ENCODE measurements at places on chromosomes 6 and 20.

- no peak for DNase-seq
Observed at GRCh38 chr6:148700741-148701311, 46.0 kb upstream of the UST start.

DNA sequence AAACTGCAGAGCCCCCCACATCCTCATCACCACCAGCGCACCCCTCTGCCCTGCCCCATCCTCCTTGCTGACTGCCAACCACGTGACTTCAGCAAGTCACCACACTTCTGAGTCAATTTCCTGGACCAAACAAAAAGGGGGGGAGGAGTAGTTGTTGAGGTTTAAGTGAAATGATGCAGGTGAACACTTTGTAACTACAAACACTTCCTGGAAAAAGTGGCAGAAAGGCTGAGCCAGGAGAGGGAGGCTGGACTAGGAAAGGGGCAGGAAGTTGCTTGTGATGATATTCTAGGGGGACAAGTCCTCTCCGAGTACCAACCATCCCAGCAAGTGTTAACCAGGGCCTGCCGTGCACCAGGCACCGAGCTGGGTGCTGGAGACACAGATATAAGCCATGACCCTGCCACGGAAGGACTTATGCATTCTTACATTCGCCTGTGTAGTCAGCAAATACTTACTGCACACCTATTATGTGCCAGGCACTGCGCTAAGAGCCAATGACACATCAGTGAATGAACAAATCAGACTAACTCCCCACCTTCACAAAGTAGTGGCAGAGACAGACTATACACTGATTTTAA, 67.3 kb downstream of the PREX1 start:
- DNase-seq, result no peak

DNA sequence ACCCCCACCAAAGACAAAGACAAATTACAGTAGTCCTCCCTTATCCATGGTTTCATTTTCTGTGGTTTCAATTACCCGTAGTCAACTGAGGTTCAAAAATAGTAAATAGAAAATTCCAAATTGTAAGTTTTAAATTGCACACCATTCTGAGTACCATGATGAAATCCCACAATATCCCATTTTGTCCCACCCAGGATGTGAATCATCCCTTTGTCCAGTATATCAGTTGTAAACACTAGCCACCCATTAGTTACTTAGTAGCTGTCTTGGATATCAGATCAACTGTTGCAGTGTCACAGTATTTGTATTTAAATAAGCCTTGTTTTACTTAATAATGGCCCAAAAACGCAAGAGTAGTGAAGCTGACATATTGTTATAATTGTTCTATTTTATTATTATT, 364.0 kb upstream of the ARID1B start:
- no peak for DNase-seq

DNA sequence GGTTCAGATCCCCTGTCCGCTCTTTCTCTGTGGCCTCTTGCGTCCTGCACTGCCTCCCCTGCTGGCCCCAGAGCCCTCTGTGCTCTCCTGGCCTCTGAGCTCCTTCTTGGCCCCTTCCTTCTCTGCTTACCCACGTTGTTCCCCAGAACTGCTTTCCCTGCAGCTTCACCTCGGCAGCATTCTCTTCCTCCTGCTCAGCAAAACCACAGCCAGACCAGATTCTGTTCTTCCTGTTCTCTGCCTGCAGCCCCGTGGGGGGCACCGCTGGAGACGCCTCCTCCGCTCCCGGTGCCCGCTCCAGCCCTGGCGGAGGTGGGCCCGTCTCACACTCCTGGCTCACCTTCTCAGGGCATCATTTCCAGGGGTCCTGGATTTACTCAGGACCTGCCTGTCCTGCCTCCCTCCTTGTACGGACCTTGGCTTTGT, 59.7 kb downstream of the TCP11 start:
- no peak for DNase-seq

DNA sequence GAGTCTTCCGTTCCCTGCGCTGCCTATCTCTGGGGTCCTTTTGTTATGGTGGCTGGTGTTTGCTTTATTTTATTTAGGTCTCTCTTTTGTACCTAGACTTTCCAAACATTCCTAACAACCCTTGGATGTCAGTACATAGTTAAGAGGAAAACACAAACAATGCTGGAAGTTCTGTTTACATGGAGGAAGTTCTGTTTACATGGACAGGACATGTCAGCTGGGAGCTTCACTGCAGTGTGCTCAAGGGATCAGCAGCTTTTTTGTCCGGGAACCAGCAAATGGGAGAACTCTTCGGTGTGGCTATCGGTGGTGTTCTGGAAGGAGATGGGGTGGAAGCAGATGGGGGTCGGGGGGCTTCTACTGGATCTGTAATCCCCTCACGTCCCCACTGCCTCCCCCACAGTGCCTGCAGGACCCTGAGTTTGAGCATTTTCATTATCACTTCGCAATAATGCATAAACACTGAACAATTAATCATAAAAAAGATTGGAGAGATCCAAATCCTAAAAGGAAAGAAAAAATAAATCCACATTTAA, 2.7 kb downstream of the SERPINB6 start:
- no peak for DNase-seq

- DNase-seq, result no peak
Observed at GRCh38 chr6:106773996-106774629, 144.7 kb downstream of the QRSL1 start.

DNA sequence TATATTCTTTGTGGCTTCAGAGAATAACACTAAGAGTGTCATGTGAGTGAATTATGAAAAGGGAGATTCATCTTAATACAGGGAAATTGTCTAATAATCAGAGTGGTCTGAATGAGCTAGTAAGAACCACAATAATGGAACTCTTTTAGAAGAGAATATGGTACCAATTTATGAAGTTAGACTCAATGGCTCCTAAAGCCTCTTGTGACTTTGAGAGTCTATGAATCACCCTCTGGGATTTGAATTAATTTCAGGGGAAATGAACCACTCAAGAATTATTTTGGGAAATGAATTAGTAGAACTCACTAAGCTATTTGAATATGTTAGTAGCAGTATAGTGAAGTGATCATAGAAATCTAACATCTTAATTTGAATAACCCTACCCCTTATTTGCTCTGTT, 14.3 kb downstream of the PCMT1 start:
- DNase-seq, result no peak

DNA sequence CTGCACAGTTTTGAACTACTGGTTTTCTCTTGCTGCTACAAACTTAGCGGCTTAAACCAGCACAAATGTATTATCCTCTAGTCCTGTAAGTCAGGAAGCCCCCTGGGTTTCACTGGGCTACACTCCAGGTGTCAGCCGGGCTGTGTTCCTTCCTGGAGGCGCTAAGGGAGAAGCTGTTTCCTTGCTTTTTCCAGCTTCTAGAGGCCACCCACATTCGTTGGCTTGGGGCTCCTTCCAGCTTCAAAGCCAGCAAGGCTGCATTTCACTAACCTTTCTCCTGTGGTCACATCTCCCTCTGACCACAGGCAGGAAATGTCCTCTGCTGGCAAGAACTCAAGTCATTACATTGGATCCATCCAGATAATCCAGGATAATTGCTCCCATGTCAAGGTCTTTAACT, 350.6 kb upstream of the PLCB4 start:
- DNase-seq, result no peak

- DNase-seq, result peak; percentile 98
Observed at GRCh38 chr20:3541887-3542721, 71.3 kb downstream of the ATRN start.

- DNase-seq, result peak; percentile 52
Observed at GRCh38 chr6:53433261-53433950, 84.7 kb upstream of the ELOVL5 start.

DNA sequence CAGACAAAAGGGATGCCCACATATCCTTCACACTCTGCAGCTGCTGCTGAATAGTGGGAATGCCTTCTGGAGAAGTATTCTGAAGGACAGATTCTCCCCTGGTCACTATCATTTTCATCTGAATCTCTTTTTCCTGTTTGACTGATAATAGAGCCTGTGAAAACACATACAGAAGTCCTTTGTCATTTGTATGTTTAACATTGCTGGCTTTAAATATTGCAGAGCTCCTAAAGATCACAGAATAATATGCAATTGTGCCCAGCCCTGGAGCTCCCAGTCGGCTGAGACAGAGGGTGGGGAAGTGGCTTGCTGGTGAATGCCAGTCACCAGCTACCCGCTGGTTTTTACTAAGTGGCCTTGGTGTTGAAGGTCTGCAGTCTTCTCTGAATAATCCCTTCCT, 272.3 kb downstream of the SYNE1 start:
- DNase-seq, result no peak

- DNase-seq, result no peak
Observed at GRCh38 chr6:162416831-162417537, 310.6 kb downstream of the PRKN start.

DNA sequence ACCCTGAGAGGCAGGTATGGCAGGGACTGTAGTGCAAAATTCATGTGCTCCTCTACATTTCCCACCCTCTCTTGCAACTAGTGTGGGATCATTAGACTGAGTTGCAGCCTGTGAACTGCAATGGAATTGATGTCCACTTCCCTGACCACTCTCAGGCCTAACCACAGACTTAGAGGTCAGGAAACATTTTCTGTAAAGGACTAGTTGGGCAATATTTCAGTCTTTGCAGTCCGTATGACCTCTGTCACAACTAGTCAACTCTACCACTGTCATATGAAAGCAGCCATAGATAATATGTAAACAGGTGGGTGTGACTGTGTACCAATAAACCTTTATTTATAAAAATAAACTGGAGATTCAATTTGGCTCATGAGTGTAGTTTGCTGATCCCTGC, 134.4 kb upstream of the TOP1 start:
- no peak for DNase-seq

GRCh38 chr6:155371230-155371629, 56.9 kb upstream of the TFB1M start:
- DNase-seq, result no peak

GRCh38 chr6:109252261-109253041, 129.8 kb downstream of the CD164 start:
- peak; percentile 41 for DNase-seq

DNA sequence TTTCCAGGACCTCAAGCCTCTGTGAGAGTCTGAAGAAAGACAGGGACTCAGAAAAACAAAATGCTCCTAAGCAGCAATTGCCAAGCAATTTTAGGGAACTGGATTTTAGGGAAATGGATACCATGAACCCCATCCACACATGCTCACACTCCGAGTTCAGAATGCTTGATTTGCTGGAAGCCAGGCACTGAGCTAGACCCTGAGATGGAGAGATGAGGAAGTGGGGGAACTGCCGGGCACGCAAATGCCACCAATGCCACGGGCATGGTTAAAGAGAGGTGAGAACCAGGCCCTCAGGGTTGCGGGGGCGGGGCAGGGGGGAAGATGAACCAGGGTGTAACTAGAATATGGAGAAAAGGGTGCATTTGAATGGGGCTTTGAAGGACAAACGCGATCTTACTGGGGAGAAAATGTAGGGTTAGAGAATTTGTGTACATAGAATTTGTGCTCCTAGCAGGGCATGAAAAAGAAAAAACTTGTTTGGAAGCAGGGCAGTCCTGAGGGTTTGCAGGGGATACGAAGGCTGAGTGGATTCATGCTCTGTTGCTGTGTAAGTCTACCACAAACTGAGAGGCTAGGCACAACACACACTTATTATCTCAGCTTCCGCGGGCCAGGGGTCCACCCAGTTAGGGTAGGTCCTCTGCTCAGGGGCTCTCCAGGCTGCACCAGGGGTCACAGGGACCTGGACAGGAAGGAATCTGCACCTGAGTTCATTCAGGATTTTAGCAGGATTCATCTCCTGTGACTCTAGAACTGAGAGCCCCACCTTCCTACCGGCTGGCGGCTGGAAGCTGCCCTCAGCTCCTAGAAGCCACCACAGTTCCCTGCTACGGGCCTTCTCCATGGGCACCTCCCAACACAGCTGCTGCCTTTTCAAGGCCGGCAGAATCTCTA, 108.0 kb downstream of the SNX5 start:
- DNase-seq, result no peak

DNA sequence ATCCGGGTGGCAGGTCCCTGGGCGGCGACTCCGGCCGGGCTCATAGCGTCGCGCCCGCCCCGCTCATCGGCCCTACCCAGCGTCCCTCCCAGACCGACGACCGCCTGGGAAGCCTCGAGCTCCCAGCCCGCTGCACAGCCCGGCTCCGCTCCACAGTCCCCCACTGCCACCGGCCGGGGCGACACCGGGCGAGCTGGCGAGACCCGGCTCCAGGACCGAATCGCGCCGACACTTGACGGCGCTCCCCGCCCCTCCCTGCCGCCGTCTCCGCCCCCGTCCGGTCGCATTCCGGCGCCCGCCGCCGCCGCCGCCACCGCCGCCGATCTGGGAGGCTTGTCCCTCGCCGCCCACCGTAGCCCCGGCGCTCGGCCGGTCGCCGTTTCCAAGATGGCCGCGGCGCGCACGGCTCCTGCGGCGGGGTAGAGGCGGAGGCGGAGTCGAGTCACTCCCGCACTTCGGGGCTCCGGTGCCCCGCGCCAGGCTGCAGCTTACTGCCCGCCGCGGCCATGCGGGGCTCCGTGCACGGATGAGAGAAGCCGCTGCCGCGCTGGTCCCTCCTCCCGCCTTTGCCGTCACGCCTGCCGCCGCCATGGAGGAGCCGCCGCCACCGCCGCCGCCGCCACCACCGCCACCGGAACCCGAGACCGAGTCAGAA, at the start of gene MAP3K4:
Gene MAP3K4, plus strand, starts transcription at position 364 of the 655 bp plus-strand sequence. Its CDS starts 163 bp downstream, at position 527.
- peak; percentile 62 for DNase-seq

GRCh38 chr6:3844097-3844463, 5.1 kb upstream of the FAM50B start:
- DNase-seq, result no peak

- no peak for DNase-seq
Observed at GRCh38 chr6:130486417-130486816, 120.6 kb downstream of the TMEM200A start.
